ENCODE measurements at places on chromosomes 16 and 17.

DNA sequence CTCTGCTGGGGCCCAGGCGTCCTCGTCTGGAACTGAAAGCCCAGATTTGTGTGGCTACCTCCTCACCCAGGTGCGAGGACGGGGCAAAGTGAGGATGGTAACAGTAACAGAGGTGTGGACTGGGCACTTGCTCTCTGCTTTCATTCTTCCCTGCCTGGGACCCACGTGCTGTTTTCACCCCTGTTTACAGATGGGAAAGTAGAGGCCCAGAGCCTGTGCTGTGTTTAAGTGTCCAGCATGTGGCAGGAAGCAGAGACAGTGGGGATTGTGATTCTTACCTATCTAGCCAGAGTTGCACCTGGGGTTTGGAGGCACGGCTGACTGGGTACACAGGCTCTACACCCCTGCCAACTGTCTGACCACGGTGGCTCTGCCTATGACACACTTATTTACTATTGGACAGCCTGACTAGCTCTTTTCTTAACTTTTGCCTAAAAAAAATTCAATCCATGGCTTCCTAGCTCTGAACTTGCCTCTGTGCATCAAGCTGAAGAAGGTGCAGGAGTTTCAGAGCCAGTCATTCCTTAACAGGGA, 155.4 kb downstream of the CLEC16A start:
- DNase-seq: no peak

DNA sequence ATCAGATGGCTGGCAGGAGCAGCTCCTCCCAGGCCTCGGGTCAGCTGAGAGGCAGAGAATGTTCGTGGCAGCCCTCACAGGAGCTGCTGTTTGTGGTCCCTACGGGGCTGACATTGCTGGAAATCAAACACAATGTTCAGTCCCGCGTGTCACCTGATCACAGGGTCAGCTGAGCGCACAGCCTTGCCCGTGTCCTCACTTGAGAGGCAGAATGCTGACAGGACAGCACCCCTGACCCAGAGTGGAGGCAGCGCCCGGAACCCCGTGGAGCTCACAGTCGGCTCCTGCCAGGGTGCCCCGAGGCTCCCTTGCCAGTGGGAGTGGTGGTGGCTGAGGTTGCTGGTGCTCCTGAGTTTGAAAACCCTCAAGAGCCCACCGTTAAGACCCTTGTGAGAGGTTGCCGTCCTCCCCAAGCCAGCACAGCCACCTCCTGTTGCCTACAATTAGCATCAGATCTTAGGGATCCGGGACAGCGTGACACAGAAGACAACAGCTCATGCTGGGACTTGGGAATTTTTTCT, 3.6 kb upstream of the CHMP6 start:
- peak; percentile 55 for DNase-seq

DNA sequence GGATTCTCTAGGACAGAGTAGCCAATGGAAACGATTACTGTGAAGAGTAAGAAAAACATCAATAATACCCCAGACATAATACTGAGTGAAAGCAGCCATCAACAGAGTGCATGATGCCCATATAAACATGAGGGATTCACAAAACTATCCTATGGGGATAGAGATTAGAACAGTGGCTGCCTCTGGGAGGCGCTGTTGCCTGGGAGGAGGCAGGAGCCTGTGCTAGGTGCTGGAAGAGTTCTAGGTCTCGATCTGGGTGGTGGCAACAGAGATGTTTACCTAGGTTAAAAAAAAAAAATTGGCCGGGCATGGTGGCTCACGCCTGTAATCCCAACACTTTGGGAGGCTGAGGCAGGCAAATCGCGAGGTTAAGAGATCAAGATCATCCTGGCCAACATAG, 7.9 kb downstream of the FA2H start:
- DNase-seq: no peak

GRCh38 chr16:13866073-13866472, 53.9 kb upstream of the ERCC4 start:
- peak; percentile 85 for DNase-seq

DNA sequence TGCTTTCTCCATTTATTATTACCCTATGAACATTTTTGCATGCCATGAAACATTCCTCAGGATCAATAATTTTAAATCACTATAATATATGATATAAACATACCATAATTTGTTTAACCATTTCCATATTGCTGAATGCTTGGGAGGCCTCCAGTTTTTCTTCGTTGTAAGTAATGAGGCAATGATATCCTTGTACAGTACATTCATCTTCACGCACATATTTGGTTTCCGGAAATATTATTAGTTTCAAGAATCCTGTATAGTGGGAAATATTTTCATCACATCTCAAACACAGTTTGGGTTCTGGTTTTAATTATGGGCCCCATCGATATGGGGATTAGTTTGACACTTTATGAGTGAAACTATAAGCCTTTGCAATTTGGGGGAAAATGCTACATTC, 135.4 kb downstream of the HS3ST3B1 start:
- no peak for DNase-seq
